ENCODE measurements at places on chromosomes 3 and 15. TPM values are rescaled to one million over a fixed set of nuclear protein-coding genes. Genes with fewer than 3 reads are reported as not detected.

The TMEM212 gene
- 20.8 TPM for total RNA-seq

- no peak for DNase-seq
Measured at GRCh38 chr3:58066842-58067241, 58.6 kb downstream of the FLNB start.

- DNase-seq = no peak
Measured at GRCh38 chr3:50971487-50971924, 296.8 kb downstream of the DOCK3 start.

The ISLR gene
- 11.5 TPM for total RNA-seq

- DNase-seq = no peak
Measured at GRCh38 chr3:192501401-192501800, 225.9 kb downstream of the FGF12 start.

The HIGD2B gene
- not detected for total RNA-seq

- DNase-seq = peak; percentile 86
Measured at GRCh38 chr3:43994657-43995546, 246.8 kb upstream of the TOPAZ1 start.

The WDR76 gene
- 3.9 TPM for total RNA-seq
